ENCODE measurements at places on chromosomes 5 and 9.

- DNase-seq, result no peak
These were observed 59.1 kb downstream of the PJA2 start for GRCh38 chr5:109350537-109351270.

GRCh38 chr9:99050924-99051323 is 54.0 kb upstream of the TGFBR1 start:
- DNase-seq, result no peak

- DNase-seq, result no peak
These were observed 39.5 kb upstream of the PHF2 start for GRCh38 chr9:93536874-93537273.

DNA sequence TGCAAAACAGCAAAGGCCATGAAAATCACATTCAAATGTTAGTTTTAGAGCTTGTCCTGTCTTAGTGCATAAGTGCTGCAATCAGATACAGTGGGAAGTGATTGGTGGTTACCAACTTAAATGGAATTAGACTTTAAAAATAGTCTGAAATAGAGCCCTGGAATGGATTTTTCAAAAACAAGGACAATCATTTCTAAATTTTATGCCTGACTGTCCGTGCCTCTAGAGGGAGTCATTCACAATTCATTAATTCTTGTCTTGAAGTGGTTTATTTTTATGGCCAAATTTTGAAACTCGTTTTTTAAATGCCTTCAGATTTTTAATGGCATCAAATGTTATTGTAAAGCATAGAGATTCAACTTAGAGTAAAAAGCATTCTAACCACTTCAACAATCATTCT is 561.8 kb upstream of the DAB2 start:
- no peak for DNase-seq

- DNase-seq, result no peak
These were observed 5.6 kb upstream of the LCN2 start for GRCh38 chr9:128143525-128144238.

DNA sequence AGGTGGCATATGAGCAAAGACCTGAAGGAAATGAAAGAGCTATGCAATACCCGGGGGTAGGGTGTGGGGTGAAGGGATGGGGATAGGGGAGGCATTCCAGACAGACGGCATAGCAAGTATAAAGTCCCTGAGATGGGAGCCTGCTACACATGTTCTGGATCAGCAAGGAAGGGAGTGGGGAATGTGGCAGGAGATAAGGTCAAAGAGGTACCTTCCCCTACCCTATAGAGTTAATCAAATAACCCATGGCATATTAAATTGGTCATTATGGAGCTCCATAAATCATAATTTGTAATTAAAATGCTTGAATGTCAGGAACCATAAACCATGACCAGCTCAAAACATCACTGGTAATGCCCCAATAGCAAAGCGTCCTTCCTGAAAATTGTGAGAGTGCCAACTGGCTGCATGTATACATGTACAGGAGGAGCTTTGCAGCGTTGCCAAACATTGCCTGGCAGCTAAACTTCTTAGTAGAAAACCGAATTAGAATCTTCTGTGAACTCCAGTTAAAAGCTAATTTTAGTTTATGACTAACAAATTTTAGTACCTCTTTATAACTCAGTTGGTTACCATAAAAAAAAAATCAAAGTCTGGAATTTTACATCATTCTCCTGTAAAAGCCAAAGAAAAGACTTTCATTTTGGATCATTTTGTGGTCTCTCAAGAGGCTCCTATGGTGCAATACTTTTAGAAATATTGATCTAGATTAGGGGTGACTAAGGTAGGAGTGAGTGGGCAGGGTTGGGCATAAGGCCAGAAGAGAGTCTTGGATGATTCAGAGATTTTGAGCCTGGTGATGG is 4.7 kb downstream of the DNAI1 start:
- DNase-seq, result peak; percentile 45

DNA sequence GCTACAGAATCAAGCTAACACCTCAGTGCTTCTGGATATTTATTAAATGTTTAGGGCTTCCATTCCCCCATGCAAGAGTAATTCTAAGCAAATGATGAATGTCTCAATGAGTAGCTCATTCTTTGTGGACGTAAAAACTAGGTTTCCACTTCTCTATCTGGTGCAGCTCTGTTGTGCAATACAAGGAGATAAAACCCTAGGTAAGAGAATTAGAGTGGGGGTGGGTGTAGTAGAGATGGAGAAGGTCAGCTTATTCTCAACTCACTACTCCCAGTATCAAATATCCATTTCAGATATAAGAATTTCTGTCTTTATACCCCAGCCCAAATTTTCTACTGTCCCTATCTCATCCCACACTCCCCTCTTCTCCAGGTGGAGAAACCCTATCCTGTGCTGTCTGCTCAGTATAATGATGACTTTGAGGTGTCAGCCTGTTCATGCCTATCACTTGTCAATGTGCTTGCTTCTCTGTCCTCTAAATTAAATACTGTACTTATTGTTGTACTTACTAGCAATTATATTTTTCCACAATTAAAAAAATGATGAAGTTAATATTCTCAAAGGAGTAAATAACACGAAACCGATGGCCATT is 4.3 kb upstream of the FYB1 start:
- DNase-seq, result no peak

DNA sequence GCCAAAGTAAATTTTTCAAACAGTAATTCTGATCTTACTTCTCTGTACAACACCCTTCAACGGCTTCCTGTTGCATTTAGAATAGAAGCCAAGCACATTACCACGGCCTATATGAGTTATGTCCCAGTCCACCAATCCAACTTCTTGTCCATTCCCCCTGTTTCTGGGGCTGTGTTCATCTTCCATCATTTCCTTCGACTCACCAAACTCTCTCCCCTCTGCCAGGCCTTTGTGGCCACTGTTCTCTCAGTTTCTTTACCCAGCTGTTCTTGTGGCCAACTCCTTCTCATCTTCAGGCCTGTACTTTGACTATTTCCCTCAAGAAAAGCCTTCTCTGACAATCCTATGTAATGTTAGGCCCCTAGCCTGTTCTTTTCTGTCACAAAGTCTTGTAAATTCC is 259.4 kb upstream of the EFNA5 start:
- no peak for DNase-seq

DNA sequence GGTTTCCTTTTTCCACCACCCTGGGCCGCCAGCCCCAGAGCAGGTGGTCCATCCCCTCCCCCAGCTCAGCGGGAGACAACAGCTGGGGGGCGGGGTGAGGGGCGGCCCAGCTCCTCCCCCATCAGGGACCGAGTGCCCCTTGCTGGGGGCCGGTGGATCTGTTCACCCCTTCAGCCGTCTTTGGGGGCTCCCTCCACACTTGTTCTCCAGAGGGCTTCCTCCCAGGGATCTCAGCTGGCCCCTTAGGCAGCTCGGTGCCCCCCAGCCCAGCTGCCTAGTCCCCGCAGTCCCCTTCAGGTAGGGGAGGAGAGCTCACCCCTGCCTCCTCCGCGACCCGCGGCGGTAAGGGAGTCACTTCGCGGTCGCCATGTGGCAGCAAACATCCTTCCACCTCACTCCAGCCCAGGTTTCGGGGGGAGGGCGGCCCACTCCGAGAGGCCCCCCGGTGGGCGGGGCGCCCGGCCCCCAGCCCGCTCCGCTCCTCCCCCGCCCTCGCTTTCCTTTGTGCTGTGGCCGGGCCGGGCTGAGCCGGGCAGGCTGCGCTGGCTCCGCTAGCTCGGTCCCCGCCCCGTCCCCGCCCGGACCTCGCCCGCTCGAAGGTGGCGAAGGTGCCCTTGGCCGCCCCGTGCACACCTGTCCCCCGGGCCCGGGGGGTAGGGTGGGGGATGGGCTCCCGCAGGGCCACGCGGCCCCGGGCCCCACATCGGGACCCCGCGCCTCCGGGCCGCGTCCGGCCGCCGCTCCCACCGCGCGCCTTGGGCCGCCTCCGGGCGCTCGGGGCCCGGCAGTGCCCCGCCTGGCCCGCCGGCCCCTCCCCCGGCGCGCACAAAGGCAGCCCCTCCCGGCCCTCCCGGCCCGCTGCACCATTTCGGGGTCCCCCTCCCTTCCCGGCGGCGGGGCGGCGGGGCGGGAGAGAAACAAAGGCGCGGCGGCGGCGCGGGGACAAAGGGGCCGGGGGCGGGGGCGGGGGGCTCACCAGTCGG is 683 bp downstream of the DBN1 start:
- DNase-seq, result peak; percentile 19

DNA sequence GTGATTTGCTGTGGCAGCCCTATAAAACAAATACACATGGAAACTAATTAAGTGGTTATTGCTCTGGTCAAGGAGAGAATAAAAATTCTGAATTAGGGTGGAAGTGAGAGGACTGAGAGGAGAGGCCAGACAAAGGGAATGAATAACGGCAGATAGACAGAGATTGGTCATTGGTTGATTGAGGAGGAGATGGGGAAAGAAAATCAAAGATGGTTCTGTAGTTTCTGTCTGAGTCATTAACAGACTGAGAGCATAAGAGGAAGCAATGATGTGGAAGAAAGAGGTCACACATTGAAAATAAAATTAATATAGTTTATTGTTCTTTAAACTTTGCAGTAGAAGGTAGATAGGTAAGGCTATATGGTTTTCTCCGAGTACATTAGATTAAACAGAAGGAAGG is 469.8 kb downstream of the ACTL7B start:
- no peak for DNase-seq

DNA sequence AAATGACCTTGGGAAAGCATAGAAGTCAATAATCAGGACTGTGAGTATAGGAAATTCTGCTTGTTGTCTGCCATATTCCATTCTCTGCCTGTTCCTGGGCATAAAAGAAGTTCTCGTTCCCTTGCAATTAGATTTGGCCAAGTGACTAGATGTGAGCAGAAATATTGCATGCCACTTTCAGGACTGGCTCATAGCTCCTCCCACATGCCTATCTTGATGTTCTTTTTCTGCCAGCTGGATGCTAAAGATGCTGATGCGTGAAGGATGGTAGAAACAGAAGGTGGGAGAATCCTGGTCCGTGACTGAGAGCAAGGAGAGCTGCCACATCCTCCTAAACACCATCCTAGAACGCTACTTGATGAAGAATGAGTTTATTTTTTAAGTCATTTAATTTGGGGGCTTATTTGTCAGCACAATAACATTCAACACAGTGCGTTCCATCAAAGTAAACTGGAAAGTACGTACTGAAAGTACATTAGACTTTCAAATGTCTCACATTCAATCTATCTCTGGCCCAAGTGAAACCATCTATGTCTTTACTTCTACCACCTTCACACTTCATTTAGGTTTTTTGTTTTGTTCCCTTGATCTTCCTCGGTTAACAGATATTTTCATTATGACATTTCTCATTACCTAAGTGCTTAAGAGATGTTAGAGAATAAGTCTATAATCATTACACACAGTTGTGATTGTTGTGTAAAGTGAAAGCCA is 648.5 kb downstream of the RAB3C start:
- DNase-seq, result no peak

DNA sequence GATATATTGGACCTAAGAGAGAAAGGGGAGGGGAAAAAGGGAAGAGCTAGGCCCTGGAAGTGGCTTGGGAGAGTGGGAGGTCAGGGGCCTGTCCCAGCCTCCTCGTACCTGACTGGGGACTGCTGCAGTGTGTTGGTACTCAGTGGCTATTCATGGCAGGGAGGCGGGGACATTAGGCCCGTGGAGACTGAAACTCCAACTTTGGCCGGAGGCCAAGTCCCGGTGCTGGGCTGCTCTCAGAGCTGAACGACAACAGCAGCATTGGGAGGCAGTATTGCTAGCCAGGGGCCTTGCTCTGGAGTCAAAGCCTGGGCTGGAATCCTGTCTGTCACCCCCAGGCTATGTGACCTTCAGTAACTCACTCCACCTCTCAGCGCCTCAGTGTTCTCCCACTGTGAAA is 37.8 kb downstream of the NEURL1B start:
- DNase-seq, result no peak

DNA sequence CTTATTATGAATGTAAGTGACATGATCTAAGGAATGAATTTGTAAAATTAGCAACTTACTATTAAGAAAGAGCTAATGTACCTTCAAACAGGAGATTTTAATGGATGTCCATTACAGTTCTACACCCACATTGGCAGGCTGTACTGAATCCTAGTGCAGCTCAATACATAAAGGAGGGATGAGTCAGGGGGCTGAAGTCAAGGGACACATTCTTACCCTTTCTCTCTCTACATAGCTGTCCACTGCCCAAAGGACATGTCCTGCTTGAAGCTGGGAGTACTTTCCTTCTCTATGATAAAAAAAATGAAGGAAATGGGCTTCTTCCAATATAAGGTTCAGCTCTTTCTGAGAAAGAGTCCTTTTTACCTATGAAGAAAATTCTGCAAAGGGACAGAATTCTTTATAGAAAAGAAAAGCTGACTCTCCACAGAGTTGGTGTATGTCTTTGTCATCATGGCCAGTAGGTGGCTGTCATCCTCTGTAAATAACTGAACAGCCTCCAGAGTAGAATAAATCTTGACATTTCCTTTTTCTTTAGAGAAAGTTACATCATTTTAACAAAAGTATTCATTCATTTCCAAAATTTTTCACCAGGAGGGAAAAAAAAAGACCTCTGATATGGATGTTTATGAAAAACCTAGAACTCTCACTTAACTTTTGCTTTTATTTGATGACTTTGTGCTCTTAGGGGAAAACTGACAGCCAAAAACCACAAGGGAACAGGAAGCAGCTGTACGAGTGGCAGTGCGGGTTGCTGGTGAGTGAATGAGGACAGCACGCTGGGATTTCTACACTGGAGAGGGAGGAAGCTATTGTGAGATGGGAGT is 13.1 kb upstream of the IFNA14 start:
- no peak for DNase-seq

- DNase-seq, result no peak
These were observed 101.8 kb downstream of the CCDC192 start for GRCh38 chr5:127804886-127805426.

All from T1000 (cell line).